ENCODE measurements at places on chromosomes 11 and 22. TPM values are rescaled to one million over a fixed set of nuclear protein-coding genes. Genes with fewer than 3 reads are reported as not detected.

GRCh38 chr11:70016666-70017367 lies 61.3 kb upstream of the ANO1 start:
- H3K4me3 ChIP-seq: 0 out of 2 replicates have a peak overlapping the region, but pooled peaks have one; percentile 24
- H3K4me1 ChIP-seq: peaks cover 21% of the 10 kb centered on the region
- peak overlapping the region; percentile 46 for H3K27ac ChIP-seq
- peak; percentile 76 for DNase-seq

EHF gene
- not detected for total RNA-seq

MRPL11 gene
- 53.5 TPM for total RNA-seq

SCGB1C1 gene
- not detected for total RNA-seq

CHST1 gene
- total RNA-seq: not detected
